ENCODE measurements at places on chromosomes 1 and 21.

DNA sequence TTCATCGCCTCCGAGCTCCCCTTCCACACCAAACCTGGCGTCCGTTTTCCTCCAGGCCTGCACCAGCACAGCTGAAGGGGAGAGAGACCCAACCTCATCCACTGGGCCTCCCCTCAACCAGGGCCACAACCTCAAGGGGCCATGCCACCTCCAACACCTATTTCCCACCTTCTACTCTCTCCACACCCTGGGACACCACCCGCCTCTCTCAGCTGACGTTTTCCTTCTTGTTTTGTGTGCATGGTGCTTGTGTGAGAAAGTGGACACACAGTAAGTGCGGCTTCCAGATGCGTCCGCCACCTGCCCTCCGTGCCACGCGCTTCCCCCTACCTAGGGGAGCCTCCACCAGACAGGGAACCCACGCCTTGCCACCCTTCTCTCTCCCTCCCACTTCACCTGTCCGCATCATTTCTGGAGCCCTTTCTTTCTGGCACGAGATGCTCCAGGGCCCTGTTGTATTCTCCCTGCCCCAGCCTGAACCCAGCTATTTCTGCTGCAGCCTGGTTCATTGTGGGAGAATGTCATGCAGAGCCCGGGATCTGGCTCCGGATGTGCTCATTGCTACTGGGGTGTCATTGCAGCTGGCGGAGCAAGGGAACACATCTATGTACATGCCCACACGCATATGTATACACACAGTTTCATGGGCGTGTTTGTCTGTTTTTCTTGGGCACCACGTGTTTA, 1.3 kb upstream of the GNB1 start:
- no peak for DNase-seq

DNA sequence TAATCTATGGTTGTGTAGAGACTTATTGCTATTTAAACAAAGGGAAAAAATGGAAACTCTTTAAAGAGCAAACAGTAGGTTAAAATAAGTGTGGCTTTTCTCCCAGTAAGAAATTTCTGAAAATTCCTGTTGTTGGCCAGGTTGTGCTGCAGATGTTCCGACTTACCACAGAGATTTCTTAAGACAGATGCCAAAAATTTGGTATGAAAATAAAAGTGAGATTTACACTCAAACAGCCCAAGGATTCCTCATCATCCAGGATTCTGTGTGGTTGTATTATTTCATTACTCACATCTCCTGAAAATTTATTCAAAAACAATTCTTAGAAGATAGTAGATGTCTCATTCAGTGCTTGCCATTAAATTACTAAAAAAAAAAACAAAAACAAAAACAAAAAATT, 296.7 kb upstream of the PTBP2 start:
- no peak for DNase-seq

DNA sequence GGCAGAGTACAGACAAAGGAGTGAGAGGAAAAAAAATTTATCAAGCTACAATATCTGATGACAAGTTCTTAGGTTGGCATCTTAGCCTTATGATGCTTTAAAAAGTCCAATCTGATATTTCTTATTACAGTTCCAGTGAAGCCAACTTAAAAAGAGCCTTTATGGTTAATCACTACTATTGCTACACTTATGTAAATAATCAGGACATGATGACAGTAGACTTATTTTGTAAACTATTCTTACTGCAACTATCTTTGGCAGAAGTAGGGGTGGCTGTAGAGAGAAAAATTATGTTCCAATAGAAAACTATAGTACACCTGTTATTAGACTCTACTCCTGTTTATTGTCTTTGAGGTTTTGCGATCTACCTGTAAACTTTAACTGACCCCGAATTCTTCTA, 25.8 kb upstream of the NUF2 start:
- no peak for DNase-seq

DNA sequence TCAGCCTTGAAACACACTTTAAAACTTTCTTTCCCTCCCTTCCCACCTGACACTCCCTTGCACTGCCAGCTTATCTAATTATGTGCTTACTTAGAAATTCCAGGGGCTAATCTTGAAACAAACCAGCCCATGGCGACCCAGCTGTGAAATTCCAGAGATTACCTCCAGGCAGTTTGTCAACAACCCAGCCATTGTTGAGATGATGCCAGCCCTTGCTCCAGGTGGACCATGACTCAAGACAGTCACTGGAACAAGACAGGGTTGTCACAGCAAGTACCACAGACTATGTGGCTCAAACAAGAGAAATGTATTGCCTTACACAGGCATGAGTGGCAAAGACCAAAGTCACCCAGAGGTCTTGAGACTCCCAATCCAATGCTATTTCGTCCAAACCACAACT, 7.9 kb downstream of the FYB2 start:
- DNase-seq, result no peak

GRCh38 chr1:45913731-45914501, 110.5 kb downstream of the MAST2 start:
- DNase-seq, result no peak

GRCh38 chr1:113074237-113074636, 1.2 kb downstream of the LRIG2 start:
- no peak for DNase-seq

DNA sequence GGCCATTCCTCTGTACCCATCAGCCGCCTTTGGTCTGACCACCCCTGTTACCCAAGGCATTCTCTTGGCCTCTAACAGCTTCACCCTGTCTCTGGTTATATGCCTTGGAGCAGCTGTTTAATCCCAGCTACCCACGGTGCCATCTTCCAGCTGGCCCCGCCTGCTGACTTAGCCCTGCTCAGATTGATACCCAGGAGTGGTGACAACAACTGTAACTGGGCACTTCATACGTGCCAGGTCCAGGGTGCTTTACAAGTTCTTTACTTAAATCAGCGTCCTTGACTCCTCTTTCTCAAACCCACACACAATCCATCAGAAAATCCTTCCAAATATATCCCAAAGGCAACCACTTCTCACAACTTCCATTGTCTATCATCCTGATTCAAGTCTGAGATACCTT, 37.2 kb upstream of the HMGB4 start:
- DNase-seq, result no peak

DNA sequence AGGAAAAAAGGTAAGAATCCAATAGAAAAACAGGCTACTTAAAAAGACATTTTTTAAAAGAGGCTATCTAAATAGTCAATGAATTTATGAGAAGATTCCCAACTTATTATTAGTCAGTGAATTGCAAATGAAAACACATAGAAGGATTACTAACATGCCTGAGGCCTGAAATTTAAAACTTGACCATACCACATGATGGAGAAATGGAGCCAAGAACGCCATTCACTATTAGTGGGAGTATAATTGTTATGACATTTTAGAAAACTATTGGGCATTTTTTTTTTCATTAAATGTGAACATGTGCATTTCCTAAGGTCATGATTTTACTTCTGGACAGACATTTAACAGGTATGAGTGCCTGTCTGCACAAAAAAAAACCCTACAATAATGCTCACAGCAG, 24.8 kb upstream of the OR2B11 start:
- DNase-seq, result no peak

DNA sequence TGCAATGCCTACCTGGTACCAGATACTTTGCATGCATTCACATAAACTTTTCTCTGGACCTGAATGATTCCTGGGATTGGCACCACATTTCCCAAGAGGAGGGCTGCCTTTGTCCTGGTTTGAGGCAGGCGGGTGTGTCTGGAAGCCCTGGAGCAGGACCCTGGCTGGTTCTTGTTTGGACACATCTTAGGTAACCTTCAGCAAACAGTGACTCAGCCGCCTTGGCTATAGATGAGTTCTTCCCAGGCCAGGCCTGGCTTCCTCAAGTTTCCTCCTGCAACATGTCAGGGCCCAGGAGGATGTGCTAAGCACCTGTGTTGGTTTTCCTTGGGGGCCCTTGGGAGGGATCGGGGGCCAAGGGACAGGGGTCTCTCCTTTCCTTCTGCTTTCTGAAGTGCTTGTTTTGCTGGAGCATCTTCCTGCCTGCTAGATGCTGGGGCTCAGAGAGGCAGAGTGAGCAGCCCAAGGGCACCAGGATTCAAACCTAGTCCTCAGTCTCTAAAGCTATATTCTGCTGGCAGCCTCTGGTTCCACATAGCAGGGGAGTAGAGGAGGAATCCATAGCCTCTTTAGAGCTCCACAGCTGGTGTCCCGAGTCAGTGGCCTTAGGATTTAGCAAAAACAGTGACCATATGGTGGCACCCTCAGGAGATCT, 38.2 kb downstream of the PAX7 start:
- DNase-seq, result no peak

- DNase-seq, result no peak
Observed at GRCh38 chr1:87718241-87718950, 389.7 kb downstream of the LMO4 start.

DNA sequence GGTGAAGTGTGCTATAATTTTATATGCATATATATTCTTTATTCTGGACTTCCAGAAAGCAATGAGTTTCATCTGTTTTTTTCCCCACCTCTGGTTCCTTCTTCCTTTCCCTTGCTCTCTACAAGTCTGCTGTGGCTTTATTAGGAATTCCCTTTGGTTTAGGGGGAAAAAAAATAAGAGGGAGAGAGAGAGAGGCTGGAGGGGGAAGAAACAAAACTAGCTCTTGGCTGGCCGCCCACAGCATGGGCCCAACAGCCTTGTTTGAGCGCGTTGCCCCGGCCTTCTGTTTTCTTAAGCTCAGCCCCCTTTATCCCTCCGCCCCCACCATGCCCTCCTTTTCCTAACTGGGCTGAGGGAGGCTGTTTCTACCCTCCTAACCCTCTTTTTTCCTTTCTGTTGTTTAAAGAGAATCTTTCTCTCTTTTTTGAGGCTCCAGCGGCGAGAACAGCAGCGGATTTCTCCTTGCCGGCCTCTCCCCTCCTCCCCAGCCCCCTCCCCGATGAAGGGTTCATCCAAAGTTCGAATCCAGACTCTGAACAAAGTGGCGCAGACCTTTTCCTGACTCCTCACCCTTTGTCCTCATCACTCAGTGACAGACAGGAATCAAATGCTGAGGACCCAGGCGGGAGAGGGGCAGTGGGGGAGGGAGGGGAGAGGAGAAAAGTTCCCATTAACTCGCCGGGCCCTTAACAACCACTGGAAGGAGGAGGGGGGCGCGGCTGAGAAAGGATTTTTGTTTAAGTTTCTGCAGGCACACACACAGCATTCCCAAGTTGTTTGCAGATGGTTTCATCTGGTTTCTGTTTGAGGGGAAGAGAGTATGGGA, 29.7 kb downstream of the PBX1 start:
- peak; percentile 61 for DNase-seq

DNA sequence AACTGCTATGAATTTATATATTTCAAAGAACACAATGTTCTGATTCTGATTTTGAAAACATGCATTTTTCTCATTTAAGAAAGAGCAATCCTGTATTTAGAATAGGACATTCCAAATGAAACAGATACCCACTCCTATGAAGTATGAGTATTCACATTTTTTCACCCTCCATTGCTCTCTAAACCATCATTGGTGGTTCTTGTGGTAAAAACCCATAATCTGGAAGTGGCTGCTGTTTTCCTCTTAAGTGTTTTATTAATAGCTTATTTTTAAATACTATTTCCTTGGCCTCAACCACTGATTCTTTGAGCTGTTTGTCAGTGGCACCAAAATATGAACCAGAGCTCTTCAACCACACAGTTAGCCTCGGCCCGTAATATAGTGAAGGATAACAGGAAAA, 60.0 kb upstream of the ADAM30 start:
- no peak for DNase-seq

DNA sequence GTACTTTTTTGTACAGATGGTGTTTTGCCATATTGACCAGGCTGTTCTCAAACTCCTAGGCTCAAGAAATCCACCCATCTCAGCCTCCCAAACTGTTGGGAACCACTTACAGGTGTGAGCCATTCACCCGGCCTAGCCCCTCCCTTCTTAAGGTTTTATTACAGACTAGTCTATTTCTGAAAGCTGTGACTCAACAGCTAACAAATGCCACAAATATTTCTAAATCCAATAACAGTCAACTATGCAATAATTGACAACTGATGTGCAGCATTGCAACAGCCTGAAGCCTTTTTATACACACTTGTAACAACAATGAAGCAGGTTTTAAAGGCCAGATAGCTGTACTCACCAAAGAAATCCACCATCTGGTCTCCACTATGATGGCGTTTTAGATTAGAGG, 51.4 kb downstream of the GRIK1 start:
- no peak for DNase-seq

DNA sequence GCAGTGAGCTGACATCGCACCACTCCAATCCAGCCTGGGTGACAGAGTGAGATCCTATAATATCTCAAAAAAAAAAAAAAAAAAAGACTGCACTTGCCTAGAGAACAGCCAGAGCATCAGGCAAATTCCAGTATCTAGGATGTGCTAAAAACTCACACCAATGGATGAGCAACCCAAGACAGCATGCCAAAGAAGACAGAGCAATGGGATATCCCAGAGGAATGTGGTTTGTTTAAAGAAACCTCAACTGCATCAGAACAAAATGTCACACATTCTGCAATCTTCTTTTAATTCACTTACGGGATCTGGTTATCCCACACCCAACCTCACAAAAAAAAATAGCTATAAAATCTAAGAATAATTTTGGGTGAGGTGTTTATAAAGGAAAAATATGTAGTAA, 7.3 kb downstream of the KCNH1 start:
- DNase-seq, result no peak

DNA sequence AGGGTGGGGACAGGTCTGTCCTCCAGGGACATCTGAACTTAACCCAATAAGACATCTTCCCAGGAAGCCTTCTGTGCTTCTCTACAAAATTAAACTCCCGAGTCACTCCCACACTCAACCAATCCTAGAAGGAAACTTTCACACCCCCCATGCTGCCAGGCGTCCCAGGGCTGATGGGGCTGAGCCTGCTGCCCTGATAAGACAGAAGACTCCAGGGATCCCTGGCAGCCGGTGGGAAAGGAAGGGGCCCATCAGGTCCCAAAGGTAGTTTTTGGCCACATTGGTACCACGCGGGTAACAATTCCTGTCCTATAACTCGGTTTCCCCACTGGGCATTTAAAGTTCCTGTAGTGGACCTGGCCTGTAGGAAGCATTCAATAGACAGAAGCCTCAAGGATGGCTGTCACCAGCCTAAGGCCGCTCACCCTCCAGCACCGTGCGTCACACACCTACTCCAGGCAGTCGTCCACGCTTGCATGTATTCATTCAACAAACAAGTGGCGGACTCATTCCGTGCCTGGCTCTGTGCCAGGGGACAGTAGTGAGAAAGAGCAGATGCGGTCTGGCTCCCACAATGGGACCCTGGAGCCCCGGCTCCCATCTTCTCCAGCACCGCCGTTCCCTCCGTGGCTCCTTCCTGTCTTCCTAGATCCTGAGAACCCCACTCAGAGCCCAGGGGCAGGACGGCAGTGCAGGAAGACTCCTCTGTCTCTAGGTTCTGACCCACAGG, 465.2 kb downstream of the NPHP4 start:
- DNase-seq, result no peak

- DNase-seq, result peak; percentile 61
Observed at GRCh38 chr1:153774780-153775457, at the start of gene SLC27A3. SLC27A3 (plus strand) TSS chr1:153775407; CDS start chr1:153775498, 91 bp downstream.

GRCh38 chr1:75952016-75952415, 19.8 kb upstream of the ASB17 start:
- no peak for DNase-seq

DNA sequence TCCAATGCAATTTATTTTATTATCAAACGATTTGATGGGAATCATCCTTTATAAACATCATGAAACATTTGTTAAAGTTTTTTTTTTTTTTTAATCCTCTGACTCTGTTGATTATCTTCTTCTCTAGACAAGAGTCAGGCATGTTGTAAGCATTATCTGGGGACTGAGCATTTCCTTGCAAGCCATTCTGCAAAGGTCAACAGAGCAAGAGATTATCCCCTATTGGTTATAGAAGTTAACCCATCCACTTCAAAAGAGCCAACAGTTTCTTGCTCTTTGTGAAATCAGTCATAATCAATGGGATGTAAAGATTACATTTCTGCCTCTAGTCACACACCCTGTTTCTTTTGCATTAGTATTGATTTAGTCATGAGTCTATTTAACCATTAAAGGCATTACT, 368.8 kb upstream of the ADGRL4 start:
- no peak for DNase-seq

- peak; percentile 52 for DNase-seq
Observed at GRCh38 chr1:8910331-8910730, 31.8 kb upstream of the ENO1 start.
